COR-L47 (cell line): ENCODE measurements at places on chromosomes 12 and 14.

- no peak for DNase-seq
Observed at GRCh38 chr12:561908-562593, 101.2 kb downstream of the NINJ2 start.

- no peak for DNase-seq
Observed at GRCh38 chr14:35827678-35828472, 1.7 kb downstream of the BRMS1L start.

GRCh38 chr12:104699489-104700190 lies 242.9 kb downstream of the CHST11 start:
- DNase-seq: no peak

DNA sequence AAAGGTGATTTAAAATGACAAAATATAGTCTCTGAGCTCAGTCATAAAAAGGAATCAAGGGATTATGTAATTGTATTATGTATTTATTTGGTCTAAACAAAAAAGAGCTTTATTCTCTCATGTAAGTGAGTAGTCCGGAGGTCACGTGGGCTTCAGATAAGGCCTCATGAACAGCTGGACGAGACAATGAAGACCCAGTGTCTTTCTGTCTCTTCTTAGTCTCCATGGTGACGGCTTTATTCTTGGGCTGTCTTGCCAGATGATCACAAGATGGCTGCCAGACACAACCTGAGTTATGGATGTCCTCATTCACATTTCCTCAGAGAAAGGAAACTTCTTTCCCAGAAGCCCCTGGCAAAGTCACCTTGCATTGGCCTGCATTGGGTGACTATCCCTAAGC lies 98.6 kb downstream of the ARF6 start:
- no peak for DNase-seq

DNA sequence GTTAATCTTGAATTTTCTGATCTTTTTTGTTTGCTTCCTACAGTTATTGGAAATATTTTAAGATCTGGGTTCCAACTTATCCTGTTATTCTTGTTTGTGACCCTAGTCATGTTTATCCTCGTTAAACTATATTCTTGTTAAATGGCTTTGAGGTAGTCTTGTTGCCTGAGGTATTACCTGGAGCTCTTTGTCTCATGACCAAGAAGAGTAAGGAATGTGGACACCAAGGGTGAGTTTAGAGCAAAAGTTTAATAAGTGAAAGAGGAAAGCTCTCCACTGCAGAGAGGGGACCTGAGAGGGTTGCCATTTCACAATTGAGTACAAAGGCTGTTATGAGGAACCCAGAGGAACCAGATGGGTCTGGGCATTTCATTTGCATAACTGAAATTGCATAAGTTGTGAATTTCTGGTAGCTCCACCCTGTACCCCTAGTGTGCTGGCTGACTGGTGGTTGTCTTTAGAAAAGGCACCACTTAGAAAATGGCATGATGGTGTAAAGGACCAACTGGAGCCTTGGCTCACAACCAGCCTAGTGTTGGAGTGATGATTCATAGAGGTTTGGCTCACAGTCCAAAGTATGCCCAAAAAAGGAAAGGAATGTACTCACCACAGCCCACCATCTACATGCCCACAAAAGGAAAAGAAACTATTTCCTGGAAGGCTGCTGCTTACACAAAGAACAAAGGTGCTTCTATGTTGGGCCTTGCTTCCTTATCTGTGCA lies 36.7 kb upstream of the RESF1 start:
- no peak for DNase-seq

DNA sequence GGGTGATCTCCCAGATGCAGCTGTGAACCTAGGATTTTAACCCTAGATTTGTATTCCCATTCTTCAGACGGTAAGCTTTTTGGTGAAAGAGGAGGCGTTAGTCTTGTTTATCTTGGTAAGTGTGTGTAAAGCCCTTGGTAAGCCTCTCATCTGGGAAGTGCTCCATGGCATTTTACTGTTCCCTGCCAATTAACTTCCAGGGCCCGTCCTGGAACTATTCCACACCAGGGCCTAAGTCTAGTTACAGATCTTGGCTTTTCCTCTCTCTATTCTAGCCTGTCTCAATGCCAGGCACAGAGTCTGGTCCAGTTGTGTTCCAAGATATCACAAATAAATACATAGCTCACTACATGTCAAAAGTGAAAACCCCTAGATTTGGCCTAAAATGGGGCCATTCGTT lies 42.4 kb downstream of the YEATS4 start:
- no peak for DNase-seq

- DNase-seq: no peak
Observed at GRCh38 chr12:95633732-95634465, 82.6 kb upstream of the USP44 start.

DNA sequence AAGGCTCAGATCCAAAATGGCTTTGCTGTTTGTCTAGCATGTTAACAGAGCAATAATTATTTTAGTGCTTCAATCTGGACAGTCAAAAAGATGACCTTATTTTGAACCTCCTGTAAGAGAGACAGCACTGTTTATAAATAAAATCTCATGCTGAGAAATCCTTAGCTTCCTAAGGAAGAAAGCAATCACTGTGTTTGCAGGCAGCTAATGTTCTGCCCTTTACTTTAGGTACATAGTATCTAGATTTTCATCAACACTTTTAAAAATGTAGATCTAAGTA lies 105.3 kb downstream of the PRKD1 start:
- DNase-seq: peak; percentile 22

DNA sequence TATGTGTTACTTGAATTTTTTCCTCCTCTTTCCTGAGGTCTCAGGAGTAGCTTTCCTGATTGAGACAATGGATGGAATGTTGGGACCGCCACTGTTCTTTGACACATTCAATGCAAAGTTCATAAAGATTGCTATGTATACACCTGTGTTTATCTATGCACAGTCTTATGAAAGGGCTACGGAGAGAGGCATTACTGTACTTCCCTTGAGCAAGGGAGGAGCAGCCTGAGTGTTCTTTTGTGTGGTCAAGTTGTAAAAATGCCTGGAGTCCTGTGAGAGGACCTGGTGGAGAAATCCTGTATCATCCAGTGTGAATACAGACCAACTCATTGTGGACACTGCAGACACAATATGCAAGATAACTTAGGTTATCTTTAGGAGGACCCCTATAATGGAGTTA lies 1.2 kb downstream of the SRGAP1 start:
- DNase-seq: peak; percentile 29

DNA sequence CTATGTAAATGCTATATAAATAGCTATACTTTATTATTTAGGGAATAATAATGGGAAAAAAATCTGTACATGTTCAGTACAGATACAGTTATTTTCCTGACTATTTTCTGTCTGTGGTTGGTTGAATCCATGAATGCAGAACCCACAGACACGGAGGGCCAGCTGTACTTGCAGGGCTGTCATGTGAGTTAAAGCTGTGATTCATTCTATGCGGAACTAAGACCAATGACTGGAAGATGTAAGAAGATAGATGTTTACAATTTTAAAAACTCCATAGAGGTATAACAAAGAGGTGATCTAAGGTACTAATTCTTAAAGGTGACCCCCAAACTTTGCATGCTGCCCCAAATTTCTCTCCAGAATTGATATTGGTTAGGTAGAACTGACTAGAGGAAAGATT lies 14.6 kb downstream of the PCNX4 start:
- DNase-seq: no peak

GRCh38 chr12:32718926-32719325 lies 36.8 kb downstream of the YARS2 start:
- no peak for DNase-seq

- peak; percentile 83 for DNase-seq
Observed at GRCh38 chr12:121829250-121829918, 25.6 kb downstream of the SETD1B start.

- DNase-seq: no peak
Observed at GRCh38 chr14:75531660-75532317, 9.5 kb downstream of the BATF start.

DNA sequence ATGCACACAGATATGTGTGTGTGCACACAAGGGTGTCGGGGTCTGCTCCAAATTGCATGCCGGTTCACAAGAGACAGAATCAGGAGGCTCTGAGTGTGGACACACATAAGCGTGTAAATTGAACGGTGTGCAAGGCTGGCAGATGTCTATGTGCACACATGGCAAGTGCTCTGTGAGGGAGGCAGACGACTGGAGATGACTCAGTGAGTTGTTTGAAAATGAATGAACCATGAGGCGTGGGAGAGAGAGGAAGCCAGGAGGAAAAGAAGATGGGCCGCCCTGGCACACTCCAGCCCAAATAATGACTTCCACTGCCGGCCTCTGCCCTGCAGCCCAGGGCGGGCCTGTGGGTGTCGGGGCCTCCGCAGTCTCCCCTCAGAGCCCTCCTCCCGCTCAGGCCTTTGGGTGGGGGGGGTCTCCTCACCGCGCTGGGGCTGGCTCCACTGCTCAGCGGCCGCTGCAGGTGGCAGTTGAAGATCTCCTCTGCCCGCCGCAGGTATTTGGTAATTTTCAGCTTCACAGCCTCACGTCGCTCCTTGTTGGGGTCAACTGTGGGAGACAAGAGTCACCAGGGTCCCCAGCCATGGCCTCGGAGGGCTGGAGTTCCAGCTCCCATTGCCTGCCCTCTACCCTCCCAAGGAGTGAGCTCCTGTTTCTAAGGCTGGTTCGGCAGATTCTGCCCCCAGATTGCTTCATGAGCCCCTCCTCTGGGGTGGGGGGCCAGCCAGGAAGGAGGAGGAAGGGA lies 3.5 kb downstream of the RPS6KL1 start:
- DNase-seq: no peak

DNA sequence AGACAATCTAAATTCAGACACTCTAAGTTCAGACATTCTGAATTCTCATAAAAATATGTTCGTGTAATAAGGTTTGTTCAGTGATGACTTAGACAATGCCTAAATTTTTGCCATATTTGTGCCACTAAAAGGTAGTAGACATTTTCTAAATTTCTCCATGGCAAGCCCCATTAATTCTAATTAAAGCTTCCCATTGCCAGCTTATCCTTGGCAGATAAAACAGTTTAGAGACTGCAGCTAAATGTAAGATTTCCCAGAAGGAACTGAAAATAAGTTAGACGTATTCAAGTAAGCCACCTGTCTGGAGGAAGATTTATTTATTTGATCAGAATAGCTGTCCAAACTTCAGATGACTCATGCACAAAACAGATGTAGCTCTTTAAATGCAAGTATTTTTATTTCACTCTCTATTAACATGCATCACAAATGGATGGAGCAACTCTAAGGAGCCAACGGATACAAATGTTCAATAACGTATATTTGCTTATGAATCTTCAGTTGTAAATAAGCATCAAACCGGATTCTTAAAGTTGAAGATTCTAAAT lies 130.4 kb downstream of the SLC2A13 start:
- no peak for DNase-seq

DNA sequence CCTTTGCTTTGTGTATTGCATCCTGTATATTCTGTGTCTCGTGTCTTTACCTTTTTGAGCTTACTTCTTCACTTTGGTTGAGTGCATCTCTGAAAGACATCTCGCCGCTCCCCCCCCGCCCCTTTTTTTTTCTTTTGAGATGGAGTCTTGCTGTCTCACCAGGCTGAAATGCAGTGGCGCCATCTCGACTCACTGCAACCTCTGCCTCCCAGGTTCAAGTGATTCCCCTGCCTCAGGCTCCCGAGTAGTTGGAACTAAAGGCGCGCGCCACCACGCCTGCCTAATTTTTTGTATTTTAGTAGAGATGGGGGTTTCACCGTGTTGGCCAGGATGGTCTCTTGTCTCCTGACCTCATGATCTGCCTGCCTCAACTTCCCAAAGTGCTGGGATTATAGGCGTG lies 49.9 kb downstream of the DIP2B start:
- no peak for DNase-seq

GRCh38 chr12:111359231-111359913 lies 9.5 kb downstream of the PHETA1 start:
- DNase-seq: no peak

DNA sequence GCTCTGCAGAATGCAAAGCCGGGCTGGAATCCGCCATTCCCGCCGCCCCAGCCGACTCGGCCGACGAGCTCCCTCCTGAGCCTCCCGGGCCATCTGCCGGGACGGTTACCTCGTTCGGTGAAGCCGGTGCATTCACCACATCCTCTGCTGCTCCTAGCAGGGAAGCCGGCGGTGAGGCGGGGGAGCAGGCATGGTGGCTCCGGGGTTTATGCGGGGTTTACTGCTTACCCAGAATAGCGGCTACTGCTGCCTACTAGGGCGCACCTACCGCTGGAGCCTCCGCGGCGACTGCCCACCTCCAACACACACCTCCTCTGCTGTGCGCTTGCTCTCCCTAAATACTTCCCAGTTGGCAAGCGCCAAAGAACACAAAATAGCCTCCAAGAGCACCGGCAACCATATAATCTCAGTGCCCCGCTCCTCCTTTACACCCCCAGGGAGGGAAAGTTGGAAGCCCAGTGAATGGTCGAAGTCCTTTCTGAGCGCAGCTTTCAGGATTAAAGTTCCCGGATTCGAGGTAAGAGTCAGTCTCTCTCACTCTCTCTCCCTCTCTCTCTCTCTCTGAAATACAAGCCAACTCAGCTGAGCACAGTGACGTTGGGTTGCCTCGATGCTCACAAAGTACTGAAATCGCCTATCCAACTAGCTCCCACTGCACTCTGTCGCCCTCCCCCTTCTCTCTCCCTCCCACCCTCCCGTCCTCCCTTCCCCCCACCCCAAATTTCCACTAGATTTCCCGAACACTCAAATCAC lies at the start of gene TBX5:
TBX5 (minus strand) TSS at position 626 of the 753 bp plus-strand sequence. CDS start 2,246 bp downstream, outside the sequence.
- no peak for DNase-seq

GRCh38 chr12:57553343-57554202 lies 3.7 kb downstream of the KIF5A start:
- DNase-seq: no peak

GRCh38 chr14:72024504-72024903 lies 92.3 kb downstream of the RGS6 start:
- no peak for DNase-seq

GRCh38 chr12:57238854-57239554 lies 9.5 kb downstream of the SHMT2 start:
- DNase-seq: peak; percentile 81

DNA sequence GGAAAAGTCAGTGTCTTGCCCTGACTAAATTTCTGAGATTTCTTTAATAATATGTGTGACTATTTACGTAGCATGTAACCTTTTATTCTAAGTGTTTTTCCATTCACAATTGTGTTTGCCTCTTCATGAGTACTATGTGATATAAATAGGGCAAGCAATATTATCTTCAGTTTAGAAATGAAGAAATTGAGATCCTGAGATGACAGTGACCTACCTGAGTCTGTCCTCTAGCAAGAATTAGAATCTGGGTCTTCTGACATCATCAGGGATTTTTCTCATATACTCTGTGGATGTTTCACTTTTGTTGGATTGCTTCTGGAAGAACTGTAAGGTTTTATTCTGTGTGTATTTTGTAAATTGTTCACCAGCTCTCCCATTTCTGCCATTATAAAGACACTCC lies 35.0 kb downstream of the TMTC2 start:
- DNase-seq: no peak
